Hematopoietic multipotent progenitor cell (in vitro differentiated cells): ENCODE measurements at places on chromosomes 5 and 9.
A peak's percentile ranks its signal among the peaks of the same experiment; 100 is the strongest.

GRCh38 chr5:160961038-160961437 lies 109.0 kb upstream of the ATP10B start:
- DNase-seq, result no peak

- DNase-seq, result no peak
These were observed 3.4 kb downstream of the PBX3 start for GRCh38 chr9:125750627-125751011.

DNA sequence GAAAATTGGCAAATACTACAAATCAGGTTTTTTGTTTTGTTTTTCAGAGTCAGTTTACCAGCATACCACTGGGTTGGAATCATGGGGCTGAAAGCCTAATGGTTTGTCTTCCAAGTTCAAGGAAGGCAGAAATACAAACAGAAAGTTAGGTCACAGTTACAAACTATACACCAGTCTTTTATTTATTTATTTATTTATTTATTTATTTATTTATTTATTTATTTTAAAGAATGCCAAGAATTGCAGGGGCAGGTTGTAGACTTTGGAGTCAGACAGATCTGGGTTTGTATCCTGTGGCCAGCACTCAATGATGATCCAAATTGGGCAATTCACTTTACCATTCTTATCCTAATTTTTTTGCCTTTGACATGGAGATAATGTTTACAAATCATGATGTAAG lies 353.9 kb downstream of the ASTN2 start:
- DNase-seq, result no peak

- no peak for DNase-seq
These were observed 32.9 kb downstream of the TSPAN17 start for GRCh38 chr5:176680226-176680563.

DNA sequence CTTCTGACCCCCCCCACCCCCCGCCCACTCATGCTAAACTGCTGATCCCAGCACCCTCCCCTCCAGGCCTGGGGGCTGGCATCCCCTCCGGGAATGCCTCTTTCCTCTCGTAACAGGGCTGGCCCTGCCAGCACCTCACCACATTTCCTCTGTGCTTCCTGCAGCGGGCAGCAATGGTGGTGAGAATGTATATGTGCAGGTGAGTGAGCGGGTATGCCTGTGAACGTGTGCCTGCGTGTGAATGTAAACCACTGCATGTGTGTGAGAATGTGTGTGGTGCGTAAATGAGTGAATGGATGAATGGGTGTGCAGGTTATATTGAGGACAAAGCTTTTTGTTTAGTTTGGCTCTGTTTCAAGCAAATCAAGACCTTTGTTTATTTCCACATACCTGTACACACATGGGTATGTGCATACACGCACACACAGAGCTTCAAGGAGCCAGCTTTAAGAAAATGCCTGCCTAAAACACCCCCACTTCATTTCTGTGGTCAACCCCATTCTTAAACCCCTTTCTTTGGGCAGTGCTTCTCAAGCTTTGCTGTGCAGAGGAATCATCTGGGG lies 95.7 kb upstream of the SHB start:
- no peak for DNase-seq

- DNase-seq, result no peak
These were observed 72.7 kb upstream of the STXBP1 start for GRCh38 chr9:127539259-127539981.

DNA sequence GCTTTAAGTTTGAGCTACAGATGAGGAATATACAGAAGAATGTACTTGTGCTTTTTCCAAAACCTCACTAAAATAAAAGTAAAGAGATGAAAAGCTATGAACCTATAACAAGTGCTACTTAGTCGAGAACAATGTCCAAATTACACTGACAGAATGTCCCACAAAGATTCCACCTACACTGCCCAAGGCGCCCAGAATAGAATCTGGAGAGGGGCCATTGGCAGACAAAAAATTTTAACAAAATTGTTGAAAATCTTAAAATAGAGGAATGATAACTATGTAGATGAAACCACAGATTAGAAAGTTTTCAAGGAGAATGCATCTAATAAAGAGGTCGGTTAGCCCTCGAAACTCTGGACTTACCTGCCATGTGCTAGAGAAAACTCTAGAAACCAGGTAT lies 235.3 kb downstream of the CETN3 start:
- DNase-seq, result no peak

GRCh38 chr5:171724468-171725204 lies 61.0 kb upstream of the SMIM23 start:
- DNase-seq, result no peak

DNA sequence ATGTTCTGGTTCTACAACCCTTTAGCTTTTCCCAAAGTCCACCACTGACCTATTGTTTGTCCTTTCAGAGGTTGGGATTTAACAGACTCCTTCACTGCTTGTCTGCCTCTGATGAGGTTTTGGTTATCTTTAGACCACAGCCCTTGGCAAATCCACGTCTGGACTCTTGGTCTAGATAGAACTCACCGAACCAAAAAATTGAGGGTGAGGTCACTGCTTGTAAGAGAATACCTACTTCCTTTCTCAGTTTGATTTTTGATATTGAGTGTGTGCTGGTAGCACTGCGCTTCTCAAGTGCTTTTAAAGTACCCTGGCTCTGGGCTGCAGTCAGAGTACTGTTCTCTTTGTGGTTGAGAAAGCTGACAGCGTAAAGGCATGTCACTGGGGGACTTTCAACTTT lies 61.7 kb downstream of the JMY start:
- no peak for DNase-seq

DNA sequence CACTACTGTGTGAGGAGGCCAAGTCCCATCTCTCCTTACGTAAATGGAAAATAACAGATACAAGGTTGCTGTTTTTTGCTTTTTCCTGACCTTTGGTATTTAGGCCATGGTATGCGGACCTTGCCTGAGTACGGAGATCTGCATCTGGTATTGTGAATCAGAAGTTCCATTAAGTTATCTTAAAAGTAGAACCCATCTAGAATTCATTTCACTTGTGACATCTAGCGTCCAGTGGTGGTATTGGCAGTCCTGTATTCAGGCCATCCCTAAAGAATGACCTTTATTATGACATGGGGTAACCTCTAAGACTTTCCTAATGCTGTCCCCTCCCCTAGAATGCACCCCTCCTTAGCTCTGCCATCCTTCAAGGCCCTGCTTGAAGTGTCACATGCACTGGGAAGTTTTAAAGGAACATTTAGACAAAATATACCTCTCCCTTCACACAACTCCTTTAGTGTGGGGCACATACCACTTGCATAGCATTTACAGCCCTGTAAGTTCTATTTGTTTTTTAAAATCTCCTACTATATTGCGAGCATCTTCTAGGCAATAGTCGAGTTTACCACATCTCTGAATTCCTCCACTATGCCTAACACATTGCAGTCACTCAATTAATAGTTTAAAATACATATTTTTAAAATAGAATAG lies 1.9 kb upstream of the SPDL1 start:
- peak; percentile 16 for DNase-seq

DNA sequence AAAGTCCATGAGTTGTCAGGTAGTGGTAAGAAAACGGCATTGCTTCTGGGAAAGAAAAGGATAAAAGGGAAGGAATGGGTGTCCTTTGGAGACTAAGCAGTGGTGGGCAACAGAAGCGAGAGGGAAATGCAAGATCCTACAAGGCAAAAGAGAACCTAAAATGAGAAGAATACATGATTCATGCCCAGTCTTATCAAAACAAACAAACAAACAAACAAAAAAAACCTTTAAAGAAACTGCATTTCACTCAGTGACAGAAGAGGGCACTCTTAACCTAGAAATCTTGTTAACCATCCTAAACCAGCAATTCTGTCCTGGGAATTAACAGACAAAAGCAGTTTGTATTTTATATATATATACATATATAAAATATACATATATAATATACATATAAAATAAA lies 88.5 kb downstream of the SUSD1 start:
- DNase-seq, result no peak

DNA sequence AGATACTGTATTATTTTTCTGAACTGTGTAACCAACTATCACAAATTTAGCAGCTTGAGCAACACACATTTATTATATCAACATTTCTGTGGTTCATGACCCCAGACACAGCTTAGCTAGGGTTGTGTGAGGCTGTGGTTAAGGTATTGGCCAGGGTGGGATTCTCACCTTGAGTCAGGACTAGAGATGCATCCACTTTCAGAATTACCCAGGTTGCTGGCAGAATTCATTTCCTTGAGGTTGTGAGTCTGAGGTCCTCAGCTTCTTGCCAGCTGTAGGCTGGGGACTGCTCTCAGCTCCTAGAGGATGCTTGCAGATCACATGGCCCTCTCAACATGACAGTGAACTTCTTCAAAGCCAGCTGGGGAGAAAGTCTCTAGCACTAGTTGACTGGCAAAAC lies 122.5 kb upstream of the RASGRF2 start:
- DNase-seq, result no peak

DNA sequence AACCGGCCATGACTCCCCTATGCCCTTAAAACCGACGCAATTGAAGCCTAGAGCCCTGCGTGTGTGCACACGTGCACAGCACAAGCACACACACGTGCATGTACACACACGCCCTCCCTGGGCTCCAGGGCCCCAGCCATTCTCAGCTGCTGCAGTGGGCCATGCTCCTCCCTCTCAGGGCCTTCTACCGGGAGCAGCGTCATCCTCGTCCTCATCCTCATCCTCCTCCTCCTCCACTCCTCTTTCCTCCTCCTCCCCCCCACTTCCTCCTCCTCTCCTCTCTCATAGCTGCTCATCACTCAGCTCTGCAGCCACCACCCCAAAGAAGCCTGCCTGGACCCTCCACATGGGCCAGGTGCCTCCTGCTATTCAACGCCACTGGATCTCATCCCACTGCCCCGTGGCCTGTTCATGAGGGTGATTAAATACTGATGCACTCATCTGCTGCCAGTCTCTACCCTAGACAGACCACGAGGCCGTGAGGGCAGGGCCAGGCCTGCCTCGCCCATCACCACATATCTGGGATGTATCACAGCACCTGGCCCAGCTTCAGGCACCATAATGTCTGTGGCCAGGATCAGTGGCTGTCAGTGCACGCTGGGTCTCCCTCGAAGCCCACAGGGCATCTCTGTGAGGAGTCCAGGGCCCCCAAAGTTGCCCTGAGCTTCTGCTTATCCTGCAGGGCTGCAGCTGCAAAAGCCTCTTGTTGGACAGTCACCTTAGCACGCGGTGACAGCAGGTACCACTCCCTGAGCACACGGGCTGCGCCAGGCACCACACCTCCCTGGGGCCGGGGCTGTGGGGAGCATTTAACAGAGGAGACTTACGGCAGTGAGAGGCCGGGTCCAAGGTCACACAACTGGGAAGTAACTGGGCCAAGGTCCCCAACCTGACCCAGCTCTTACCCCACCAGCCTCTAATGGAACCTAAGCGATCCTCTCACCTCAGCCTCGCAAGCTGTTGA lies 9.8 kb downstream of the FAM78A start:
- no peak for DNase-seq

DNA sequence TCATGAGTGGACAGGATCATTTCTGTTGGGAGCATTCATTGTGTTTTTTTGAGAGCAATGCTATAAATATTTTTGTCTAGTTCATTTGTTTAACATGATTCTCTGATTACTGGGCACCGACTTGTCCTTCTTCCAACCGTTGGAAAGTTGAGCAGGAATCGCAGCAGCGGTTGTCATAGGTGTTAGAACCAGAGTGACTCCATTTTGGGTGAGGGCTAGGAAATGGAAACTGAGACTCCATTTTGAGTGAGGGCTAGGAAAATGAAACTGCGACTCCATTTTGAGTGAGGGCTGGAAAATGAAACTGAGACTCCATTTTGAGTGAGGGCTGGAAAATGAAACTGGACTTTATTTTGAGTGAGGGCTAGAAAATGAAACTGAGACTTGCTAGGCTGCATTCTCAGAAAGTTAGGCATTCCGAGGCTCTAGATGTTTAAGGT lies 100.6 kb downstream of the ICE1 start:
- DNase-seq, result peak; percentile 16

- DNase-seq, result no peak
These were observed 281.5 kb downstream of the EFNA5 start for GRCh38 chr5:107389130-107389774.

DNA sequence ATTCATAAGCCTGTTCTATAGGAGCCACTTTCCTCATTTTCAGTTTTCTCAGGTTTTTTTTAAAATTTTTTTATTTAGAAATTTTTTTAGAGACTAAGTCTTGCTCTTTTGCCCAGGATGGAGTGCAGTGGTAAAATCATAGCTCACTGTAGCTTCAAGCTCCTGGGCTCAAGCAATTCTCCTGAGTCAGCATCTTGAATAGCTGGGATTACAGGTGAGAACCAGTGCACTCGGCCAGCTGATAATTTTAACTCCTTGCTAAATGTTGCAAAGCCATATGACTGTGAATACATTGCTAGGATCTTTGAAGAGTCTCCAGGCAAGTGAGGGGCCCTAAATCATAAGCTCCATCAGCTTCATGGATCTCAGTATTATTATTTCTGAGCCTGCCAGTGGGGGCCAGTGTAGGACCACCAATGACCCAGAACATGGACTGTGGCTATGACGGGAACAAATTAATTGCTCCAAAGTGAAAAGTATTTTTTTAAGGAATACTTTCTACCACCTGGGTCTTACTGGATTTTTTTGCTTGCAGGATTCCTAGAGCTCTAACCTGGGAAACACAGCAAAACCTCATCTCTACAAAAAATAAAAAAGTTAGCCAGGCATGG lies 5.7 kb upstream of the GAPVD1 start:
- peak; percentile 51 for DNase-seq

- DNase-seq, result no peak
These were observed 93.5 kb upstream of the LRRTM2 start for GRCh38 chr5:138968601-138969000.

DNA sequence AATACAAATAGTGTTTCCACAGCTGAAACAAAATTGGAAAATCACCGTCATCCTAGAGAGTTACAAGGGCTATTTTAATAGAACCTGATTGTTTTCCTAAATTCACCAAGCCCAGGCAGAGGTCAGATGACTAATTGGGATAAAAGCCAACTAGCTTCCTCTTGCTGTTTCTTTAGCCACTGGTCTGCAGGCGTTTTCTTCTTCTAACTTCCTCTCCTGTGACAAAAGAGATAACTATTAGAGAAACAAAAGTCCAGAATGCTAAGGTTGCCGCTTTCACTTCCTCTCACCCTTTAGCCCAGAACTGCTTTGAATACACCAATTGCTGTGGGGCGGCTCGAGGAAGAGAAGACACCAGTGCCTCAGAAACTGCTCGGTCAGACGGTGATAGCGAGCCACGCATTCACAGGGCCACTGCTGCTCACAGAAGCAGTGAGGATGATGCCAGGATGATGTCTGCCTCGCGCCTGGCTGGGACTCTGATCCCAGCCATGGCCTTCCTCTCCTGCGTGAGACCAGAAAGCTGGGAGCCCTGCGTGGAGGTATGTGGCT lies at the start of gene TLR4:
Gene TLR4, plus strand, starts transcription at position 380 of the 552 bp plus-strand sequence. Its CDS starts 70 bp downstream, at position 450.
- no peak for DNase-seq

- no peak for DNase-seq
These were observed 235.2 kb downstream of the EPB41L4A start for GRCh38 chr5:112183874-112184273.

- DNase-seq, result no peak
These were observed 126.5 kb upstream of the PAM start for GRCh38 chr5:102628441-102629175.
